Stimulated activated CD8-positive, alpha-beta memory T cell treated with anti-CD3 and anti-CD28 coated beads, Interleukin-15, amount 100 ng/mL, for 1 hour (primary cell): ENCODE measurements at places on chromosomes 3 and 15.

DNA sequence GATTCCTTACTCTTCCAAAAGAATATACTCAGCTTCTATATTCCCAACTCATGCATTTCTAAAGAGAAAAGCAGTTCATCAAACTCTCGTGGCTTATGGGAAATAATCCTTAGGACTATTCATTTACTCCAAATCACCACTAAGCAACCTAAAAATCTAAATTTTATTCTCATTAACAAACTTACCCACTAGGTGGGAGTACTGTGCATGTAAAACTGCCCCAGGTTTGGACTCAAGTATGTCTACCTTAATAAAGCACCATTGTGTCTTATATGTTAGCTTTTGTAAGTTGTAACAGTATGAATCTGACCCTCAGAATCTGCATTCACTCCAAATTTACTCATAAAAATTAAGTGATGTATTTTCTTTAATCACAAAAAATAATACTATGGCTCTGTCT is 25.3 kb downstream of the RAD18 start:
- DNase-seq = no peak

GRCh38 chr3:757711-758110 is 335.1 kb upstream of the CNTN6 start:
- DNase-seq = no peak

- no peak for DNase-seq
Observed at GRCh38 chr15:24919446-24919845, 35.3 kb upstream of the SNRPN start.

DNA sequence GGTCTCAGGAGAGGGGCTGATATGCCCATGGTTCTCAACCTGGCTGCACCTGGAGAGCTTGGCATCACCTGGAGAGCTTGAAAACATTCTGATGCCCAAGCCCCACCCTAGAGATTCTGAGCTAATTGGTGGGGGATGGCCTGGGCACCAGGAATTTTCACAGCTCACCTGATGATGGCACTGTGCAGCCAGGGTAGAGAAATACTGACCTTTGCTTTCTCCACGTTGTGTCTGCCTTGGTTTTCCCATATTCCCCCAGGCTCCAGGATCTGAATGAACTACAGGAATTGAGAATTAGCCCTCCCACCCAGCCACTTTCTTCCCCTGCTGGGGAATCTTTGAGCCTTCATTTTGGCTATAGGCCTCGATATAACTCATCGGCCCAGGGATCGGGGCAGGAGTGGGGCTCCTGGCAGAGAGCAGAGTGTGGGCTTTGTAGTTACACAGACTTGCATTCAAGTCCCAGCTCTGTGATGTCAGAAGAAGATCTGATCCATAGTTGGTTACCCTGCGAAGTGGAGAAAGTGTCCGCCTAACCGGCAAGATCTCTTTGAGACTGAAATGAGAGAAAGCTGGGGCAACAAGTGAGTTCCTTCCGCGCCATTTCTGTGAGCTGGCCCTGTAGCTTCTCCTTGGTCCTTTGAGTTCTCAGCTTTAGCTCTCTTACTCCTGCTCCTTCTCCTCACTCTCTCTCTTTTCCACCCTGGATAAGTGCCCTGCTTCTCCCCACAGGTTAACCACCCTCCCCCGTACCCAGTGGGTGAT is 33.1 kb upstream of the UBE2Q2 start:
- DNase-seq = no peak

GRCh38 chr3:135368316-135368715 is 573.3 kb downstream of the EPHB1 start:
- DNase-seq = no peak

- no peak for DNase-seq
Observed at GRCh38 chr15:101239724-101240136, 12.1 kb downstream of the CHSY1 start.

GRCh38 chr3:194773216-194773615 is 87.5 kb downstream of the FAM43A start:
- no peak for DNase-seq

DNA sequence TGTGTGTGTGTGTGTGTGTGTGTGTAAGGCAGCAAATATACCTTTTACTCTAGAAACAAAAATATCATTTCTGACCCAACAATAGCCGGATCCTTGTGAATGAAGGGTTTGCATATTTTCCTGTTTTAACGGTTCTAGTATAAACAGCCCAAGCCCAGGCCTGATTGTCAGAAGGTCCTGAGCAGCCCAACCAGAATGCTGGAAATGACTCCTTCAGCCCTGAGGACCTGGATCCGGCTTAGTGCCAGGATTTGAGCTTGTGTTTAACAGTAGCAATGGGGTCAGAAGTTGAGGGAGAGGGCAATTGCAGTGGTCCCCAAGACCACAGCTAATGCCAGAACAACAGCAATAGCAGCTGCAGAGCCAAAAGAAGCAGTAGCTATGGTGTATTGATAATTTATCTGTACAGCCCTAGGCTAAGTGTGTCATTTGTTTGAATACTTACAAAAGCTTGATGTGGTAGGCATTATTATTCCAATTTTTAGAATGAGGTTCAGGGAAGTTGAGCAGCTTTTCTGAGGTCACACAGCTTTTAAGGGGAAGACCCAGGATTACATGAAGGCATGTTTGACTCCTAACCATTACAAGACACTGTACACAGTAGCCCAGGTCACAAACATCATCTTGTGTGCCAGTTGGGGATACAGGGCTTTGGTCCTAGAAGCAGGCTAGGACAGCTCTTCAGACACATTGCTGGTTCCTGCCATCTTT is 12.8 kb downstream of the FOXL2 start:
- no peak for DNase-seq

- DNase-seq = no peak
Observed at GRCh38 chr15:83436513-83437158, 10.5 kb upstream of the SH3GL3 start.

DNA sequence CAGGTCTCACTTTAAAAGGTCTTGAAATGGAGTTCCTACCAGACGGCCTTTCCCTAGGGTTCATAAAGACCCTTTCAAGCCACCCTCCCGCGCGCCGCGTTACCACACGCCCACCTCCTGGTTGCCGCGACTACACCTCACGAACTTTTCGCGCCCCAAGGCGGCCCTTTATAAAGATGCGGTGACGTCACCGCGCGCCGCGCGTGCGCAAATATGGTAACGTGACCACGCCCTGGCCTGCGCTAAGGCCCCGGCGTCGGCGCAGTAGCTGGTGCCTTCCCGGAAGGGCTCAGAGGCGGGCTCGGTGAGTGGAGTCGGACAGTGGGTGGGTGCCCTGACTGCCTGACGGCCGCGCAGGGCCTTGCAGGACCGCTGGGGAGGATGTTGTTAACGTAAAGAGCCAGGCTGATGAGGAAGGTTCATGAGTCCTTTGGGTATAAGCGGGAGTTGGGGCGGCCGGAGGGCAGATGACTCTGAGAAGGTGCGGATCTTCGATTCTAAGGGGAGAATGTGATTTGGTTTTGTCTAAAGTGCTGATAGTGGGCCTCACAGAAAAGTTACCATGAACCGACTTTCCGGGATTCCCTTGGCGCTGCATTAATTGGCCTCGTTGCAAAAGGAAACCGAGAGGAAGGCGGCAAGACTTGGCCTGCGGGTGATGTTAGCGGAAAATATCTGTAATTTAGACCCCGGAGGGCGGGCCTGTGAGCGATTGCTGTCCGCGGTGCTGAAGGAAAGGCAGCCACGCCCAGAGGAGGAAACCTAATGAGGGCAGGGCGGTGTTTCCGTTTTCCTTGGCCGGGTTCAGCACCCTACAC is 54.4 kb downstream of the FEZF2 start:
- peak; percentile 50 for DNase-seq

GRCh38 chr15:65762914-65763787 is 28.9 kb downstream of the DENND4A start:
- no peak for DNase-seq

DNA sequence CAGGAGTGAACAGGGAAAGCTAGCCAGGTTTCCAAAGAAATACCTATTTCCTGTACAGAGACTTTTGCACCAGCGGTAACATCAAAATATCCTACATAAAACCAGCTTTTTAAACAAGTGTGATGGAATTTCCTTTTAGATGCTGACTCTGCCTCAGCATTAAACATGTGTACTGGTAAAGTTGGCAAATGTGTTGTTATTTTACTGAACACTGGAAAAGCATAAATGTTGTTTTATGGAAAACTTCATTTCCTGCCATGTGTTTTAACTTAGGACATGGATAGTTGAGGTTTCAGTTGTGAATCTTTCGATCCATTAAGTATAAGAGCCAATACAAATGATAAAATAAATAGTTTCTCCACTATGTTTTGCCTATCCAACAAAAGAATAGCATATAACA is 15.7 kb downstream of the OXNAD1 start:
- DNase-seq = no peak

DNA sequence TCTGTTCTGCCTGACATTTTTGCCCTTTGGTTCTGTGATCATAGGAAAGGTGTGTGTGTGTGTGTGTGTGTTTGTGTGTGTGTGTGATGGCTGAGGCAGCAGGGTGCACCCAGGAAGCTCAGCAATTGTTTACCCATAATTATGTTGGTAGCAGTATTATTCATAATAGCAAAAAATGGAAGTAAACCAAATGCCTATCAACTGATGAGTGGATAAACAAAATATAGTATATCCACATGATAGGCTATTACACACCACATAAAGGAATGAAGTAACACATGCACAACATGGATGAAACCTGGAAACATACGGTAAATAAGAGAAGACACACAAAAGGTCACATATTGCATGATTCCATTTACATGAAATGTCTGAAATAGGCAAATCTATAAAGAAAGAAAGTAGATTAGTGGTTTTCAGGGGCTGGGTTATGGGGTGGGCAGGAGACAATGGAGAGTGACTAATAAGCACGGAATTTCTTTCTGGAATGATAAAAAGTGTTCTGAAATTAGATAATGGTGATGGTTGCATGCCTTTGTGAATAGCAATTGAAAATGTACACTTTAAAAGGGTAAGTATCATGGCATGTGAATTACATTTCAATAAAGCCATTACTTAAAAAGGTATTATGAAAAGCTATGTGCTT is 167.2 kb downstream of the POLR2M start:
- DNase-seq = no peak

DNA sequence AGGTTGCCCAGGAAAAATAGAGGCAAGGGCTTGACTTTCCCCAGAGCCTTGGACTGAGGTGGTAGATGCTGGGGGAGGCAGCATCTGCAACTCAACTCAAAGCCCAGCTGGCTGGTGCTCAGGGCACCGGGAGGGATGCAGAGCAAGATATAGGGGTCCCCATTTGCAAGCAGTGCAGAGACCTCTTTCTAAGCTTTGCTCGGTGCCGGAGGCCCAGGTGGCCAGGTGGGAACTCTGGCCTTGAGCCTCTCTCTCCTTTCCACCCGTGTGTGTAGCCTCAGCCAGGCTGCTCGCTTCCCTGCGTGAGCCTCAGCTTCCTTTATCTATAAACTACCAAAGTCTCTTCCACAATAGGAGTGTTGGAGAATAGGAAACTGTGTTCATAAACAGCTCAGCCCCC is 36.5 kb downstream of the SLC6A6 start:
- DNase-seq = no peak

- no peak for DNase-seq
Observed at GRCh38 chr15:81338170-81339007, 14.4 kb upstream of the STARD5 start.

GRCh38 chr3:193812078-193812725 is 219.2 kb downstream of the OPA1 start:
- no peak for DNase-seq

DNA sequence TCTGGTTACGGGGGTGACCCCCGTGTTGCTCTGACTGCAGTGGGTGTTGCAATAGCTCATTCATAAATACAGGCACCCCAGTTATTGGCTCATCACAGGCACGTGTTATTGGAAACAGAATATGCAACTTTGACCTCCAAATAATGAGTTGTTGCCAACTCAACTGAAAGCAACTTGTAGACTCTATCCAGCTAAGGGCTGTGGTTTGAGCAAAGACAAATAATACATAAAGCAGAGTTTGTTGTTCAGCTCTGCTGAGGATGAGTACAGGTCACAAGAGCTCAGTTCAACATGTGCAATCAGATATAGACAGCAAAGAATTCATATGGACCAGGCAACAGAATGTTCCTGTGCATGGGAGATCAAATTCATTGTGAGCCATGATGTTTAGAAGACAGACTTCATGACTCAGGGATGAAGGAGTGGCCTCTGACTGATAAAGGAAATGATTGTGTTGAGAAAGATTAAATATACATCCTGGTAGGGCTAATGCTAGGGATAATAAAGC is 87.6 kb upstream of the LRIG1 start:
- DNase-seq = no peak

- DNase-seq = no peak
Observed at GRCh38 chr15:75043509-75044257, 20.3 kb downstream of the PPCDC start.

DNA sequence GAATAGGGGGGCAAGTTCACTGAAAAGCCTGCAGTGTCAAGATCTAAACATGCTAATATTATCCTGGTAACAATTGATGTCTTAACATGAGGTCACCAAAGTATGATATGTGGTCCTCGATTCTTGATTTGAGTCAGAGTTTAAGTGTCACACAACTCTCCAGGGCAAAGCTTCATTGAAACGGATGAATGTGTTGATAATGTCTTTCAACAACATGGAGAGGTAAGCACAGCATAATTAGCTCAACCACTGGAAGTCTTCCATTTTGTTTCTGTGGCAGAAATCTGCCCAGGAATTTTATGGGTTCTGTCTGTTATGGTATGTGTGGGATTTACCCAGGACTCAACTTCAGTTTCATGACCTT is 591.5 kb downstream of the ZNF385D start:
- DNase-seq = no peak

DNA sequence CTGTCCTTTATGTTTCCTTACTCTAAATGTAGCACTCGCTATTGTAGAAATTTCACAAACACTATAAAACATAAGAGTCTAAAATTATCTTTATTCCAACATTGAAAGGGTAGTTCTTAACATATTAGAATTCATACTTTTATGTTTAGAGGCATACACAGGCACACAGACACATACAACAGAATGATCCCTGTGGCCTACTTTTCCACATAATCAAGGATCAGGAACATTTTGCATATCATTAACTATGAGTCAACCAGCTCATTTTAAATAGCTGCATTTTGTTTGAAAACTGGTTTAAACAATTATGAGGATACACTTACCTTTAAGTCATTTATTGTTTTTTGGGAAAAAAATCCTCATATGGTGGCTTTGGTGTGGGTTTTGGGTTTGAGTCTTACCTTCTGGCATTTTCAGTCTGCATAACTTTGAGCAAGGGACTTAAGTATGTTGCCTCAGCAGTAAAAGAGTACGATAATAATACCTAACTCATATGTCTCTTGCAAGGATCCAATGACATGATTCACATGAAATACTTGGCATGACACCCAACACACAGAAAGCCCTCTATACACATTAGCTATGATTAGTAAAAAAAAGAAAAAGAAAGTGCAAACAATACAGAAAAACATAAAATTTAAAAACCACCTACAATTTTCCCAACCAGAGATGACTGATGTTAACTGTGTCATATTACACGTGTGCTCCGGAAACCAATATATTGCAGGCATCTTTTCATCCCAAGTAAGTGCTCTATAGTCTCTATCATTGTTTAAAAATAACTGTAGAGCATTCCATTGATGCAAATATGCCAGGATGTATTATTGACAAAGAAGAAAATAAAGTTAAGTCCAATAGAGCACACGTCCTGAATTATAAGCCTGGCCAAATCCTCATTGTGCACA is 213.1 kb upstream of the ADAMTS9 start:
- DNase-seq = no peak

- no peak for DNase-seq
Observed at GRCh38 chr15:39736412-39737195, 46.0 kb downstream of the FSIP1 start.
